Activated T-cell treated with anti-CD3 and anti-CD28 coated beads, Interleukin-2, amount 50 U/mL, for 1 hour (primary cell): ENCODE measurements at places on chromosomes 6 and 20.

DNA sequence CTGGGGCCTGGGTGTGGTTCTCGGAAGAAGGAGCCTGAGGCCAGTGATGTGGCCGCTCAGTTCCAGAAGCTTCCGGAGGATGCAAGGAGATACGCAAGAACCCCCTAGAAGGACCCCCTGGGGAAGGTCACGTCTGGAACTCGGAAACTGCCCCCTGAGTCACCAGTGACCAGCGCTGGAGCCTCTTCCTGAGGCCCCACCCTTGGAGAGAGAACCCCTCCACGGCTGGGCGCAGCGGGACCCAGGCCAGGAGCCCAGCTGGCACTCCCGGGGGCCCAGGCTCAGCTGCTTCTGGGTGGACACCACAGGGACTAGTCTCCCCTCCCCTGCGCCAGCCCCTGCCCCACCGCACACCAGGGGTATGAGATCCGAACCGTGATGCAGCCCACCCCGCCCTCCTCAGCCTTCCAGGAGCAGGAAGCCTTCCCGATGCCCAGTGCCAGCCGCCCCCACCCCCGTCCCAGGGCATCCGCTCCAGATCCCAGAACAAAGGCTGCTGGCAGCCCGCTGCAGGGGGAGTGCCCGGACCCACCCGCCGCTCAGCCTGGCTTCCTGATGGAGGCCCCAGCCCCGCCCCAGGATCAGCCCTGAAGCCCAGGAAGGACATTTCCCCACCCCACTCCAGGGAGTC, 7.5 kb downstream of the LAMA5 start:
- DNase-seq = no peak

DNA sequence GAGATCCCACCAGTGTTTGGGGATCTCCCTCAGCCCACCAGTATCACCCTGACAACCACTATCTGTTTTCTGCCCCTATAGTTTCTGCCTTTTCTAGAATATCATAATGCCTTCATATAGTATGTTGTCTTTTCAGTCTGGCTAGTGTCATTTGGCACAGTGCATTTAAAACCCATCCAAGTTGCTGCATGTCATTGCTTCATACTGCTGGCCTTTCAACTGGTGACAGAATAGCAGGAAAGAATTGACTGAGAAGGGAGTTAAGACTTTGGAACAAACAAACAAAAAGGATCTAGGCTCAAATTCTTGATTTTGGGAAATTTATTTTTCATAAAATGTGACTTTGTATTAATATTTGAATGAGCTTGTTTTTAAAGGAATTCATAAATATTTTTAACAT, 4.5 kb downstream of the LMBRD1 start:
- DNase-seq = no peak

GRCh38 chr20:48626226-48626937, 201.4 kb downstream of the PREX1 start:
- peak; percentile 50 for DNase-seq

DNA sequence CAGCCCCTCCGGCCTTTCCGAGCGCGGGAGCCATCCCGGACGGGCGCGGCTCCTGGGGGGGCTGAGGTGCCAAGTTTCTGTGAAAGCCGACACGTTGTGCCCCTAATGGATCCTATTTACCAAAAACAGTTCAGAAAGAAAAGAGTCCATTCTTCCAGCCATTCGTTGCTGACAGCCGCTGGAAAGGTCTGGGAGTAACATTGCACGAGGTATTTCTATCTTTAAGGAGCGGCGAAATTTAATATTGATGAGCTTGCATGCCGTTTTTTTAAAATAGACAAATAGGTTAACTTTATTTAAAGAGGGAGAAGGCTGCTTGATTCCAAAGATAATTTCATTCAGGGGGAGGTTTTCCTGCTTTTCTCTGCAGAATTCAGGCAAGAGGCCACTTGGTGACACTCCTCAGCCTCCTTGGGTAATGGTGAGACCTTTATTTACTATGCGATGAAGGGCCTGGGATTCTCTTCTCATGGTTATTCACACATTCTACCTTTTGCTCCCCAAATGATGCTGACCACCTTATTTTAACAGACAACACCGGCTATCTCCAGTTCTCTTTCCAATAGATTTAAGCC, 988 bp downstream of the TIAM2 start:
- no peak for DNase-seq

DNA sequence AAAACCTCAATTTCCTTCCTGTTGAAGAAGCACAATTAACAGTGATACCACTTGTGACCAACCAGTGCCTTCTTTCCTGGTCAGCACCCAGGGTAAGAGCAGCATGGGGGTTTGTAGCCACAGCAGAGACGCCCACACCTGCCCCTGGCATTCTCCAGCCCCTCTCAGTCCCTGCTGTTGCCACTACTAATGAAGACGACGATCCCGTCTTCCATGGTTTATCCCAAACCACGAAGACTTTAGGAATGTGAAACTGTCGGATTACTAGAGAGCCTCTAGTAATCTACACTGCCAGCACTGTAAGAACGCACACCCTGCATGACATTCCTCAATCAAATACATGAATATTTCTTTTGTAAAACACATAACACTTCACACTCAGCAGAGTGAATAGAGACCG, 60.0 kb downstream of the GINS1 start:
- no peak for DNase-seq

DNA sequence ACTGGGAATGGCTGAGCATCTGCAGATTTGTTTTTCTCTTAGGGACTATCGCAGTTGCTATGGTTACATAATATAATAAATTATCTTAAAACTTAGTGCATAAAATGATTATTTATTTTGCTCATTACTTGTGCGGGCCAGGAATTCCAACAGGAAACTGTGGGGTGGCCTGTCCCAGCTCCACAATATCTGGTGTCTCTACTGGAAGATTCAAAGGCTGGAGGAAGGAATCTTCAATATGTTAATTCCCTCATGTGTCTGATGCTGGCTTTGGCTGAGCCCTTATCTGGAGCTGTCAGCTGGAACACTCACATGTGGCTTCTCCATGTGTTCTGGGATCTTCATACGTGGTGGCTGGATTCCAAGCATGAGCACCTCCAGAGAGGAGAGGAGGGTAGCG, 23.9 kb upstream of the B3GAT2 start:
- DNase-seq = no peak

DNA sequence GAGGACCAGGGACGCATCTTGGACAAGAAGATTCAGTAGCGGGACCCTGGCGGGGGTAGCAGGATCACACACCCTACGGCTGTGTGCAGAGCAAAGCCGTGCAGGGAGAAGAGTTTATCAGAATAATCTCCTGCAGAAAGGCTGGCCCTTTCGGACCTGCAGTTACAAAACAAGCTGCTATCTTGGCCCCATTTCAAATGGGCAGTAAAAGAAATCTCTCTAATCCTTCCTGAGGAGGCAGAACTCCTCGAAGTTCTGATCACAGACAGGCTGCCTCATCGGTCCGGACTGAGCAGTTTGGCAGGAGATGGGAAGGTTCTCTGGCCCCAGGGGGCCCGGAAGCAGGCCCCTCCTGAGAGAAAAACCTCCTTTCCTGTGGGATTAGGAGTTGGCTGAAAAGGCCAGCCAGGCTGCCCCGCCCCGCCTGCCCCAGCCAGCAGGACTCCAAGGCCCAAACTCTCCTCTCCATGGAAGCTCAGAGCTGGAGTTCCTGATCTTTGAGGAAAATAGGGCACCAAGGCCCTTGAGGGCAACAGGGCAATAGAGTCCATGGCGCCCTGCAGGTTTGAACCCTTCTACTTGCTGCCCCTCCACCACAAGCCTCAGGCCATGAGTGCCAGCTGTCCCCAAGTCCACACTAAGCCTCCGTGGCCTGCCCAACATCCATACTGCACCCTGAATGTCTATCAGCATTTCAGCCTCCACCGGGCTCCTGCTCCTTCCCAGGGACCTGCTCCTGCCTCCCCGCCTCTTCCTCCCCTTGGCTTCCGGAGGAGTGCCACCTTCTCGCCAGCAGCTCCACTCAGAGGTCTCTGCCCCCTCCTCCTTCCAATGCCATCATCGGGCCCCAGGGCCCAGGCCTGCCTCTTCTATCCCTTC, 141.3 kb downstream of the PREX1 start:
- no peak for DNase-seq

- DNase-seq = no peak
Measured at GRCh38 chr6:69825904-69826303, 29.1 kb upstream of the LMBRD1 start.
